NCI-H1417 (cell line): ENCODE measurements at places on chromosomes 7 and 10.

DNA sequence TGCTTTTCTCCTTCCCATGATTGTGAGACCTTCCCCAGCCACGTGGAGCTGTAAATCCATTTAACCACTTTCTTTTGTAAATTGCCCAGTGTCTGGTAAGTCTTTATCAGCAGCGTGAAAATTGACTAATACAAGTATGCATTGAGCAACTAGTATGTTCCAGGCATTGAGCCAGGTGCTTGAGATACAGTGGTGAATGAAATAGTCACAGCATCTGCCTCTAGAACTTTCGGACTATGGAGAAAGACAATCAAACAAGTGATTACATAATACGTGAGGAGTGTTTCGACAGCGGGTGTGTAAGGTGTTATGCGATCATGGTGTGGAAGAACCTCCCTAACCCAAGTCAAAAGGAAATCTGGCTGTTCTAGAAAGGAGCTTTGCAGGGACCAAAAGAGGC is 21.6 kb upstream of the NUP205 start:
- DNase-seq, result no peak

- no peak for DNase-seq
These were observed 98.7 kb downstream of the CDK6 start for GRCh38 chr7:92737706-92738105.

DNA sequence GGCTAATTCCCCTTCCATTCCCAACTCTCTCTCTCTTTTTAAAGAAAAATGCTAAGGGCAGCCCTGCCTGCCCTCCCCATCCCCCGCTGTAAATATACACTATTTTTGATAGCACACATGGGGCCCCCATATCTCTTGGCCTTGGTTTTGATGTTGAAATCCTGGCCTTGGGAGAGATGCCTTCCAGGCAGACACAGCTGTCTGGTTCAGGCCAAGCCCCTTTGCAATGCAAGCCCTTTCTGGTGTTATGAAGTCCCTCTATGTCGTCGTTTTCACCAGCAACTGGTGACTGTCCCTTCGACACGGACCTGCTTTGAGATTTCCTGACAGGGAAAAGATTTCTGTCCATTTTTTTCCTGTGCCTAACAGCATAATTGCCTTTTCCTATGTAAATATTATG is 3.0 kb downstream of the ADRA2A start:
- no peak for DNase-seq

- DNase-seq, result peak; percentile 37
These were observed 135.8 kb downstream of the JAZF1 start for GRCh38 chr7:28044825-28045224.

DNA sequence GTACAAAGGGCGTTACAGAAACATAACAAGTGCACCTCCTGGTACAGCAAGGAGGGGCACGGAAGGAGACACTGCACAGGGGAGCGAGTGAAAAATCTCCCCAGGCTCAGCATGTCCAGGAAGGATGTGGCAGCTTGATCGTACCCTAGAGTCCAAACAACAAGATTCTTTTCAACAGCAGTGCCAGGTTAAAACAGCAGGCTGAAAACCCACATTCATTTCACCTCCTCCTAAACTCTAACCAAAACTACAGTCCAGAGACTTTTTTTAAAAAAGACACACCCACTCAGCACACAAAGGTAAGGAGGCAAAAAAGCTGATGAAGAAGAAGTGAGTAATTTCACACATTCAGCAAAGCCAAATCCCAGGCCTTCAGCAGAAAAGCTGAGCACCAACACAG is 138.8 kb downstream of the SFMBT2 start:
- no peak for DNase-seq

DNA sequence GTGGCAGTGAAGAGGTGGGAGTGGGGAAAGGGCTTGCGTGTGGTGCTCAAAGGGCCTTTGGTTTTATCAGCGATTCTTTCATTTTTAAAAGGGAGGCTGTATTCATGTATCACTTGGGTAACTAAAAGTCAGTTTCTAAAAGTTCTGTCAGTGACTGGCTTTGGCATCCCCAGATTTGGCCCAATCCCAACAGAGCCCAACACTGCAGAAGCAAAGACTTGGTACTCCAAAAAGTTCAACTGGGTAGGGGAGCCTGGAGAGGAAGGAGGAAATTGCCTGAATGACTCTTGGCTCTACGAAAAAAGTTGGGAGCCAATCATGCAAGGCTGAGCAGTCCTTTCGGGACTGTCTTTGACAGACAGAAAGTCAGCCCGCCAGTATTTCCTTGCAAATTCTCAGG is 54.5 kb upstream of the COL13A1 start:
- DNase-seq, result no peak

- no peak for DNase-seq
These were observed 334.4 kb upstream of the CACNA2D1 start for GRCh38 chr7:82778021-82778420.

GRCh38 chr7:148334959-148335577 is 255.5 kb upstream of the C7orf33 start:
- peak; percentile 49 for DNase-seq

GRCh38 chr10:103783681-103784080 is 71.7 kb downstream of the SH3PXD2A start:
- no peak for DNase-seq

DNA sequence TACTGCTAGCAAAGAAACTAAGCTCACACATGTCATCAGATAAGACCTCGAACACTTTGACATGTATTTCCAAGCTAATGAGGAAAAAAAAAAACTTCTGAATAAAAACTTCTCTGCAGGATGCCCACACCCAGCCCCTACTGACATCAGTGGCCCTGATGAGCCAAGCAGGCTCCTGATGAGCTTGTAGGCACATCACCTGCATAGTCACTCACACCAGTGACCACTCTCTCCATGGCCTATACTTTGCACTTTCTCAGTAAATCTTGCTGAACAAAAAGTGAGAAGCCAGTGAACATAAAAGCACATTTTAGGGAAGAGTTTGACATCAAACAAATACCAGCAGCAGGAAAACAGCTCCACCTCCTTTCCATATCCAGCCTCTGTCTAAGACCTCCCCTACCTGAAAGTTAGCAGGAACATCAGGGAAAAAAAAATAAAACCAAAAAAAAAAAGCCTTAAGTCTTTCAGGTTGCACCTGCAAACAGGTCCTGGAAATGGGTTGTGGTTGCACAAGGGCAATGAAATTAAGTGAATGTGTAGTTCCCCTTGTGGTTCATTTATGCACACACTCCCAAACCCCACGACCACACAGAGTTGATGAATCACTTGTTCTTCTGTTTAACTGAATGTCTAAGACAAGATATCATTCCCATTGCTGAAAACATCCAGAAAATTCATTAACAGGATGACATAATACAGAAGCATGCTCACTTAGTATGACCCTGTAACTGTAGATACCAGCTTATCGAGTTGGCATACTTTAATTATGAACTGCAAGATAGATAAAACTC is 205.2 kb upstream of the PDE1C start:
- no peak for DNase-seq

DNA sequence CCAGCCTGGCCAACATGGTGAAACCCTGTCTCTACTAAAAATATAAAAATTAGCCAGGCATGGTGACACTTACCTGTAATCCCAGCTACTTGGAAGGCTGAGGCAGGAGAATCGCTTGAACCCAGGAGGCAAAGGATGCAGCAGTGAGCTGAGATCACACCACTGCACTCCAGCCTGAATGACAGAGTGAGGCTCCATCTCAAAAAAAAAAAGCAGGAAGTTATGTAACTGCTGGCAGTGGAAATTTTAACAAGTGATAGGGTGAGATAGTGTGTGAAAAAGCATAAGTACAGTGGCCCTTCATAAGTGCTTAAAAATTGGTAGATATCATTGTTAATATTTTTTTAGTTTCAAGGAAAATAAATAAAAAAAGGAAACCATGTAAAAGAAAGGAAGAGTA is 12.3 kb downstream of the AKR1C3 start:
- DNase-seq, result no peak

DNA sequence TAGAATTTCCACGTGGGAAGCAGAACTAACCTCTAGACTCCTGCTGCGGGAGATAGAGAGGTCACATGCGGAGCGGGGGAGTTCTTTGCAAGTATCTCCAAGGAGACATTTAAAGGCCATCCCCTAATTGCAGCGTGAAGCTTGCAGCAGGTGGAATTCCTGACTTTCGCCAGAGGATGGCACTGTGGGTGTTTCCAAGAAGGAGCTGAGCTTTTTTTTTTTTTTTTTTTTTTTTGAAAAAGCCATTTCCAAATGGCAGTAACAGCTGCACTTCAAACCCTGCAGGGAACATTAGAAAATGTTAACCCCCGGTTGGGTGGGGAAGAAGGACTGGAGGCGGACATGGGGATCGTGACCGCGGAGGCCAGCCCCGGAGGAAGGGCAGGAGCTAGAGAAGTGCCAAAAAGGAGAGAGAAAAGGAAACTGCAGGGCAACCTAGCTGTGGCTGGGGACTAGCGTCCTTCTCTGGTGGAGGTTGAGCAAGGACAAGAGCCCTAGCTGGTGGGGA is 487.7 kb downstream of the TYW1 start:
- peak; percentile 87 for DNase-seq

GRCh38 chr7:31384466-31384865 is 43.9 kb upstream of the NEUROD6 start:
- no peak for DNase-seq

DNA sequence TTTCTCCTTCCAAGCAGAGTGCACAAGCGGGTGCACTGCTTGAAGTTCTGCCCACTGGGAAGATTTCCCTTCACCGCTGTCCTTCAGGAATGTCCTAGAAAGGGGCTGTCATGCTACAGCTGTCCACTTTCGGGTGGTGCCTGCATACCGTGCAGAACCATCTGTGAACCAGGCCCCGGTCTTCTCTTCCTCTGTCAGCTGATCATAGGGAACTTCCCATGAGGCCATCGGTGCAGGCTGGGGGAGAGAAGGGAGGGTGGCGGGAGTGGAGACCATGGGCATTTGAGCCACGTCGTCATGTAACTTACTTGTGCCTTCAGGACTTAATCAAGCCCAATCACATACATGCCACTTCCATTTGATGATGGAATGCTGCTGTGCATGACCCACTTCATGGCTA is 111.6 kb downstream of the NKX6-2 start:
- no peak for DNase-seq

GRCh38 chr7:913736-914520 is 37.6 kb downstream of the GET4 start:
- peak; percentile 13 for DNase-seq

DNA sequence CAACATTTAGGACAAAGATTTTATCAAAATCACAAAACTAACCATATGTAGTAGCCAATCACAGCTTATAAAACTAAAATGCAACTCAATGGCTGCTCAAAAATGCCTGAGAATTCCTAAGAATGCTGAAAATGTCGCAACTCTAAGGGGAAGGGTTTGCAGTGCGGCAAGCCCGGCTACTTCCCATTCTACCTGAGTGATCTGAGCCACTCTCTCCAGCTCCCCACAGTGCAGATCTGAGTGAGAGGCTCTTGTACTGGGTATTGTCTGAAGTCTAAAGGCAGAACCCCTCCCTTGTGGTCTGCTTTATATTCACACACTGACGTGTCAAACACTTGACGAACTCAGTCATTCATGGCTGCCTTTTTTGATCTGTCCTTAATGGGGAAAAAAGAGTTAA is 28.9 kb downstream of the RAB11FIP2 start:
- DNase-seq, result no peak

GRCh38 chr7:42935861-42936260 is 3.7 kb downstream of the MRPL32 start:
- no peak for DNase-seq

GRCh38 chr10:122173337-122173736 is 97.8 kb upstream of the BTBD16 start:
- DNase-seq, result no peak

- DNase-seq, result no peak
These were observed 45.5 kb downstream of the CAMK2B start for GRCh38 chr7:44279731-44280505.

- DNase-seq, result peak; percentile 74
These were observed 13.1 kb downstream of the IFT22 start for GRCh38 chr7:101308245-101309085.

- DNase-seq, result peak; percentile 38
These were observed 198.0 kb downstream of the CAMK1D start for GRCh38 chr10:12547301-12547771.

GRCh38 chr7:39085590-39086049 is 107.9 kb downstream of the POU6F2 start:
- peak; percentile 81 for DNase-seq

DNA sequence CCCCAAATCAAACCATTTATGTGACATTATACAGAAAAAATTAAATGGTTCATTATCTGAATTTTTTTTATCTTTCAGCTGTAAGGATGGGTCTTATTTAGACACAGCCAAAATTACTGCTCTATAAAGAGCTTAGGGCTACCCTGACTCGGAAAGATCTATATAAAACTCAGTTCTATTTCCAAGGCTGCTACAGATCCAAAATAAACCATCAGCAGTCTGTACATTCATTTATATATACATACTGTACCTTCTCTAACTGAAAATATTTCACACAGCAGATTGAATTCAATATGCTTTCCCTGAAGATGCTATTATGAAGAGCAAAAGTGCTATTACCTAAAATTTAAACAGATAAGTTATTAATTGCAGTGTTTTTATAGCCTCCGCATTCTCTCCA is 287.7 kb upstream of the MYO3A start:
- no peak for DNase-seq

DNA sequence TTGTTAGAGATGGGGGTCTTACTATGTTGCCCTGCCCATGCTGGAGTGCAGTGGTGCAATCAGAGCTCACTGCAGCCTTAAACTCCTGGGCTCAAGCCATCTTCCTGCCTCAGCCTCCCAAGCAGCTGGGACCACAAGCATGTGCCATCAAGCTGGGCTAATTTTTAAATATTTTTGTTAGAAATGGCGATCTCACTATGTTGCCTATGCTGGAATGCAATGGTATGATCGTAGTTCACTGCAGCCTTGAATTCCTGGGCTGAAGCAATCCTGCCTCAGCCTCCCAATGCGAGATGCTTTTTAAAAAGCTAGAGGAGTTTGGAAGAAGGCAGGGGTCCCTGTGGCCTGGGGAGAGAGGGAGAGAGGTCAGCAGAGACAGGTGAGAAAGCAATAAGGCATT is 600.1 kb upstream of the AUTS2 start:
- DNase-seq, result no peak

GRCh38 chr7:70720191-70720873 is 411.6 kb upstream of the GALNT17 start:
- DNase-seq, result no peak

DNA sequence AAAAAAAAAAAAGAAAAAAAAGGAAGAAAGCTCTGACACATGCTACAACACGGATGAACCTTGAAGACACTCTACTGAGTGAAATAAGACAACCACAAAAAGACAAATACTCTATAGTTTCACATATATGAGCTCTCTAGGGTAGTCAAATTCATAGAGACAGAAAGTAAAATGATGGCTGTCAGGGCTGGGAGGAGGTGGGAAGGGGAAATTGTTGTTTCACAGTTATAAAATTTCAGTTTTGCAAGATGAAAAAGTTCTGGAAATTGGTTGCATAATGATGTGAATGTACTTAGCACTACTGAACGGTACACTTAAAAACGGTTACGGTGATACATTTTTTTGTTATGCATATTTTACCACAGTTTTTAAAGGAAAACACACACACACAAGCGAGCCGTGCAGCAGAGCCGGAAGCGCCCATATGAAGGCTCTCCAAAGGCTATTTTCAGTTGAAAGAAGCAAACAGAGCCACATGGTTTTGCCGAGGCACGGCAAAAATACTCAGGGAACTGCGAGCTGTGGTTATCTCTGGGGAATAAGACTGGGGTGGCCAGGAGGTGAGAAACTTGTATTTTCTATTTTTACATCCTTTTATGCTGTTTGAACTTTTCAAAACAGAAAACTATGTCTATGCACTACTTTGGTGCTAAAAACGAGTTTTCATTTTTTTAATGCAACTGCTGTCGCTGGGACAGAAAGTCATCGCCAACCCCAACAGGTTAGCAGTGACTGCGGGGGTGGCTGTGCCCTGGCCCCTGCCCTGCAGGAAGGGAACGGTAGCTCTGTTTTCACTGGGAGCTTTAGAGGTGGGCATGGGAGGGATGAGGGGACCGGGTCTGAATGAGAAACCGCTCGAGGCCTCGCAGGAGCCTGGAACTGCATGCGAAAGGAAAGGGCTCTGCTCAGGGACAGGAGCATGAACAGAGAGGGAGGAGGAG is 132.9 kb downstream of the OAT start:
- DNase-seq, result no peak
